Prostate gland (tissue), 2 donors: ENCODE measurements at places on chromosomes 1 and 21. TPM values are rescaled to one million over a fixed set of nuclear protein-coding genes. Genes with fewer than 3 reads are reported as not detected.

DNA sequence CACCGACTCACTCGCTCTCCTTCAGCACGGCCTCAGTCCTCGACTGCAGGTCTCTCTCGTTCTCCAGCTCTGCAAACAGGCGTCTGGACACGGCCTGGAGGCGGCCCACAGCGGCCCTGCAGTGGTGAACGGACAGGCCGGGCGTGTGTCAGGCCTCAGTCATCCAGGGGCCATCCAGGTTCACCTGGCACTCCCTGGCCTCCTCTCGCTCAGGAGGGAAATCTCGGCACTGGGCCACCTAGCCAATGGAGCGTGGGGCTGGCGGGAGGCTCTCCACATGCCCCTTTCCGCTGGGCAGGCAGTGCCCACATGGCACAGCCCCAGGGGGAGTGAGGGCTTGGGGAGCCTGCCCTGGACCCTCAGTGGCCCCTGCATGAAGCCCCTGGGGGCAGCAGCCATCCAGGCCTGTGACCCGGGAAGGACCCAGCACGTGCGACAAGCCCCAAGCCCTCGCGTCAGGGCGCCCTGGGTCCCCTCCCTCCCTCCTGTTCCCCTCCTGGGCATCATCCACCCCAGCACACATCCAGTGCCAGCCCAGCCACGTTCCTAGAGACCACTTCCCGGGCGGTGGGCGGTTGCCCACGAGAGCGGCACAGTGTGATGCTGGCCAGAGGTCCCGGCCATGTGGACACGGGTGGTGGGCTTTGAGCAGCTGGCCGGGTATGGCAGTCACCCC lies 18.1 kb downstream of the CFAP74 start:
- H3K36me3 ChIP-seq: no peaks in the 10 kb centered on the region
- H3K4me1 ChIP-seq: no peaks in the 10 kb centered on the region

Gene PBXIP1
- 140 TPM for total RNA-seq

DNA sequence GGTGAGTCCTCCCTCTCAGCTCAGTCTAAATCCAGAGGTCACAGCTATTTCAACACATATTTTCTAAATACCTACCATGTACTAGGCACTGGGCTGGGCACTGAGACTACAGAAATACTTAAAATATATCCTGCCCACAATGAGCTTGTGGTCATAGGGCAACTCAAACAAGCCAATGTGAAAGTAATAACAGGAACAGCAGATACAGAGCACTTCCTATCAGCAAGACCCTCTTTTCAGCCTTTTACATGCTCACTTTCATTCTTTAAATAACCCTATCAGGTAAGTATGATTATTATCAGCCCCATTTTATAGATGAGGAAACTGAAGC lies 71.9 kb downstream of the CD34 start:
- no peaks in the 10 kb centered on the region for H3K27me3 ChIP-seq
- H3K4me3 ChIP-seq: no peak overlapping the region
- peaks cover 33% of the 10 kb centered on the region for H3K4me1 ChIP-seq

Gene GUCA2A
- not detected for total RNA-seq

Gene TMEM52
- total RNA-seq: 7.8 TPM

DNA sequence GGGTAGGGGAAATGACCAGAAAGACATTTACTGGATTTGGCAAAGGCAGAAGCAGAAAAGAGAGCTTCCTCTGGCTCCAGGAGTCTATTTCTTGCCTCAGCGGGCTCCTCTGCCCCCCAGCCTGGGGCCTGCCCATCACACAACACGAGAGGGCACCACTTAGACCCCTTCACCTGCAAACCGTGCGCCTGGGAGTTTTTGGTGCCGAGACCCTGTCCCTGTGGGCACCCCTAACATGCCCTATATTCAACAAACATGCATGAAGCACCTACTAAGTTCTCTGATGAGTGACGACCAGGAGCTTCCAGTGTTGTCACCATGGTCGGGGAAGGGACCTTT lies 18.8 kb downstream of the IL6R start:
- peak overlapping the region; percentile 91 for H3K27ac ChIP-seq
- no peak overlapping the region for H3K4me3 ChIP-seq
- no peak for DNase-seq
- H3K36me3 ChIP-seq: no peaks in the 10 kb centered on the region
- H3K27me3 ChIP-seq: no peaks in the 10 kb centered on the region
- peaks cover 53% of the 10 kb centered on the region for H3K4me1 ChIP-seq

DNA sequence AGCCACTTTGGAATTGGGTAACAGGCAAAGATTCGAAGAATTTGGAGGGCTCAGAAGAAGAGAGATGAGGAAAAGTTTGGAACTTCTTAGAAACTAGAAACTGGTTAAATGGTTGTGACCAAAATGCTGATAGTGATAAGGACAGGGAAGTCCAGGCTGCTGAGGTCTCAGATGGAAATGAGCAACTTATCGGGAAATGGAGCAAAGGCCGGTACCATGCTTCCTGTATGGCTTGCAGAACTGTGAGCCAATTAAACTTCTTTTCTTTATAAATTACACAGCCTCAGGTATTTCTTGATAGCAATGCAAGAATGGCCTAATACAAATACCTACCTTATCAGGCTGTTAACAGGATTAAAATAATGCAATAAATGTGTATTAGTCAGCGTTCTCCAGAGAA lies 9.4 kb upstream of the TLR5 start:
- no peaks in the 10 kb centered on the region for H3K27me3 ChIP-seq
- H3K36me3 ChIP-seq: no peaks in the 10 kb centered on the region
- H3K4me1 ChIP-seq: no peaks in the 10 kb centered on the region
- DNase-seq: no peak

Gene KLHDC9
- 33.3 TPM for total RNA-seq

- no peaks in the 10 kb centered on the region for H3K36me3 ChIP-seq
- no peak for DNase-seq
- no peak overlapping the region for H3K4me3 ChIP-seq
- H3K4me1 ChIP-seq: no peaks in the 10 kb centered on the region
These were observed 8.9 kb upstream of the RAB3GAP2 start for GRCh38 chr1:220281159-220281574.

Gene CD1E
- 1.2 TPM for total RNA-seq

Gene FCER1A
- total RNA-seq: 1.5 TPM

- peak overlapping the region; percentile 75 for H3K27ac ChIP-seq
- DNase-seq: no peak
- no peaks in the 10 kb centered on the region for H3K27me3 ChIP-seq
These were observed 109.9 kb upstream of the SLC25A33 start for GRCh38 chr1:9429342-9429711.

GRCh38 chr21:46050668-46051378 lies 47.1 kb upstream of the COL6A2 start:
- peak overlapping the region; percentile 69 for H3K27ac ChIP-seq
- peaks cover 4% of the 10 kb centered on the region for H3K27me3 ChIP-seq
- H3K36me3 ChIP-seq: no peaks in the 10 kb centered on the region
- no peaks in the 10 kb centered on the region for H3K4me1 ChIP-seq
- no peak for DNase-seq

Gene DPT
- total RNA-seq: 15.4 TPM

Gene CCDC30
- 1.8 TPM for total RNA-seq

GRCh38 chr1:157240495-157241184 lies 102.4 kb upstream of the ETV3 start:
- H3K27me3 ChIP-seq: peaks cover 3% of the 10 kb centered on the region
- H3K4me1 ChIP-seq: no peaks in the 10 kb centered on the region
- no peak for DNase-seq
- no peaks in the 10 kb centered on the region for H3K36me3 ChIP-seq
- H3K4me3 ChIP-seq: no peak overlapping the region
- H3K27ac ChIP-seq: no peak overlapping the region

GRCh38 chr1:221069178-221069903 lies 190.1 kb downstream of the HLX start:
- H3K27me3 ChIP-seq: no peaks in the 10 kb centered on the region
- H3K27ac ChIP-seq: no peak overlapping the region
- H3K4me1 ChIP-seq: no peaks in the 10 kb centered on the region
- H3K4me3 ChIP-seq: no peak overlapping the region
- DNase-seq: no peak
- no peaks in the 10 kb centered on the region for H3K36me3 ChIP-seq

DNA sequence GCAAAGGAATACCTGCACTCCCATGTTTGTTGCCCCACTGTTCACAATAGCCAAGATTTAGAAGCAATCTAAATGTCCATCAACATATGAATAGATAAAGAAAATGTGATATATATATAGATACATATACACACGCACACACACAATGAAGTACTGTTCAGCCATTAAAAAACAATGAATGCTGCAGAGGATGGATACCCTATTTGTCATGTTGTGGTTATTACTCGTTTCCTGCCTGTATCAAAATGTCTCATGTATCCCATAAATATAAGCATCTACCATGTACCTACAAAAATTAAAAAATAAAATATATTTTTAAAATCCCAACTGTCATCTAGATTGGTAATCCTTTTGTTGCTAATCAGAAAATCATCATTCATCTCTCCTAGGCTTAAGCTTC lies 634.8 kb upstream of the ADGRL2 start:
- H3K27me3 ChIP-seq: no peaks in the 10 kb centered on the region
- DNase-seq: no peak
- no peak overlapping the region for H3K27ac ChIP-seq
- no peaks in the 10 kb centered on the region for H3K36me3 ChIP-seq

Gene YOD1
- 6.2 TPM for total RNA-seq

DNA sequence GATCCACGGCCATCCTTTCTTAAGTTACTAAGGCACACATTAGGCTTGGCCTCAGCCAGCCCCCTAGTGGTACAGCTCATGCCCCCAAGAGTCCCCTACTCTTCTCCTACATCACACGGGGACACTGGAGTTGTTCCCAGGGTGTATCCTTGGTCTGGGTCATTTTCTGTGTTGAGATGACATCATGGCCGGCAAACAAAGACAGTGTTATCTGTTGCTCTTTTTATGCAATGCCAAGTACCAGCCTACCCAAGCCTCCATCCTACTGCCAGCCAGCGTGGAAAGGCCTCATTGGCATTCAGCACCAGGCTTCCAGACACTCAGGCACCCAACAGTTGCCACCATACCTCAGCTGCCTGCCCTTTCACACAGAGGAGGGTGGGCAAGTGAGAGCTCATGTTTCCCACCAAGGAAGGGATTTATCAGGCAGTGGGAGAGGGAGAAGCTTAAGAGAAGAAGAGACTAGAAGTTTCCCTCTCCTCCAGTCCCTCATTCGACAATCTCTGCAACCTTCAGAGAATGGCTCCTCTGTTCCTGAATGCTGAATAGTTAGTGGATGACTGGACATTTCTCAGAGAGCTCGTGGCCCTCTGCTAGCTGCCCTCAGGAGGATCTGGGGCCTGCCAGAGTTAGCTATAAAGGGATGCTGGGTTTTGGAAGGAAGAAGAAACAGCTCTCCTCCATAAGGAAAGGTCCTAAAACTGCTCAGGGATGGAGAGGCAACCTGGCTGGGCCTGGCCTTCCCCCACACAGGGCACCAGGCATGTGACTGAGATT lies 17.7 kb downstream of the CBR1 start:
- H3K27ac ChIP-seq: no peak overlapping the region
- H3K27me3 ChIP-seq: no peaks in the 10 kb centered on the region
- H3K36me3 ChIP-seq: no peaks in the 10 kb centered on the region
- no peak overlapping the region for H3K4me3 ChIP-seq

DNA sequence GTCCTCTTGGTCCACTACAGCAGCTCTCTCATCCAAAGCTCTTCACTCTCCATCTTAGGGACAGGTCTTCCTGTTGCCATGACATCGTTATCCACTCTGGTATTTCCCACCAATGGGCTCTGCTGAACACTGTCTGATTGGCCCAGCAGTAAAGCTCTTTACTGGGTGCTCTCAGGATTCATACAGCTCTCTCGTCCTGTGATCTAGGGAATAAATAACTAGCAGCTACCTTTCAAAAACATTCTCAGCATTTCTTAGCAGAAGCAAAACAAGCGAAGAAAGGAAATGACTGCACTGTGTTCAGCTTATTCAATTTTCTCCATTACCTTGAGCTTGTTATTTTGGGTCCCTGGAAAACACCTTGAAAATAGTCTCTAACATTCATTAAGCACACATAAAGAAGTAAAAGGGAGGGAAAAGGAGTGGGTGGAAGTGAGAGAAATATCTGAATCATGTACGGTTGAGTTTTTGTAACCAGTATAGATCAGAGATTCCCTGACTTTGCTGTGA lies 163.4 kb upstream of the SGIP1 start:
- H3K4me3 ChIP-seq: no peak overlapping the region
- no peaks in the 10 kb centered on the region for H3K27me3 ChIP-seq
- H3K27ac ChIP-seq: no peak overlapping the region
- peaks cover 5% of the 10 kb centered on the region for H3K36me3 ChIP-seq
- no peak for DNase-seq
- no peaks in the 10 kb centered on the region for H3K4me1 ChIP-seq

DNA sequence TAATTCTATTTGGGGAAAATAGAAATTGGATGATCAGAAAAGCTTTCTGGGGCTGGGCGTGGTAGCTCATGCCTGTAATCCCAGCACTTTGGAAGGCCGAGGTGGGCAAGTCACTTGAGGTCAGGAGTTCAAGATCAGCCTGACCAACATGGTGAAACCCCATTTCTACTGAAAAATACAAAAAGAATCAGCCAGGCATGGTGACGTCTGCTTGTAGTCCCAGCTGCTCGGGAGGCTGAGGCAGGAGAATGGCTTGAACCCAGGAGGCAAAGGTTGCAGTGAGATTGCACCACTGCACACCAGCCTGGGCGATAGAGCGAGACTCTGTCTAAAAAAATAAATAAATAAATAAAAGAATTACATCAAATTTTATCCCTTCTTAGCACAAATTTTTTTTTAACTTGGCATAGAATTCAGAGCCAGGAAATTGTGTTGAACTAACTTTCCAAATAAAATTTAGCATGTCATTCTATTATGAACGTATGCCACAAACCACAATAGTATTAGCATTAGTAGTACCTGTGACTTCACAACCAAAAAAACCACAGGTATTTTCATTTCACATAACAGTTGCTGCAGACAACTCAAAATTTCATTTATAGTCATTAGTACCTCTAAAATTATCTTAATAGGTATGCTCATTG lies 4.5 kb upstream of the ANKRD13C start:
- no peak for DNase-seq
- no peak overlapping the region for H3K4me3 ChIP-seq
- H3K27me3 ChIP-seq: no peaks in the 10 kb centered on the region
- no peaks in the 10 kb centered on the region for H3K4me1 ChIP-seq
- H3K27ac ChIP-seq: no peak overlapping the region

Gene LMX1A
- total RNA-seq: 0.28 TPM

- no peaks in the 10 kb centered on the region for H3K4me1 ChIP-seq
- H3K36me3 ChIP-seq: no peaks in the 10 kb centered on the region
- DNase-seq: no peak
- H3K27ac ChIP-seq: no peak overlapping the region
- no peaks in the 10 kb centered on the region for H3K27me3 ChIP-seq
These were observed 15.1 kb downstream of the MIIP start for GRCh38 chr1:12034381-12034801.

- no peak overlapping the region for H3K27ac ChIP-seq
- H3K4me1 ChIP-seq: no peaks in the 10 kb centered on the region
- no peak overlapping the region for H3K4me3 ChIP-seq
- no peaks in the 10 kb centered on the region for H3K36me3 ChIP-seq
- H3K27me3 ChIP-seq: no peaks in the 10 kb centered on the region
- no peak for DNase-seq
These were observed 347.4 kb downstream of the PDE4B start for GRCh38 chr1:66140072-66140471.

Gene TDRD5
- 7.6 TPM for total RNA-seq

DNA sequence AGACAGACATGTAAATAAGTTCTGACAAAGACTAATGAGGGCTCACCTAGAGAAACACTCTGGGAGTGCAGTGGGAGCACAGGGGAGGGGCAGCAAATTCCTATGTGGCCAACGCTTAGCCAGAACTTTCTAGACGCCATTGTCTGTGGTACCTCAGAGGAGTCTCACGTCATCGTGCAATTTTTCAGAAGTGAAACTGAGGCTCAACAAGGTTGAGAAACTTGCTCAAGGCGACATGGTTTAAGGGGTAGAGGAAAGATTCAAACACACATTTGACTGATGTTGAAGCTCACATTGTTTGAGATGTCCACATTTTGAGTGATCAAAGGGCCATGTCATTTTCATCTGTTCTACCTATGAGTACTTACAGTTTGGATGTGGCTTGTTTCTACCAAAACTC lies 152.6 kb upstream of the LMO4 start:
- H3K27ac ChIP-seq: no peak overlapping the region
- no peak for DNase-seq
- no peaks in the 10 kb centered on the region for H3K4me1 ChIP-seq
- H3K36me3 ChIP-seq: no peaks in the 10 kb centered on the region
- no peak overlapping the region for H3K4me3 ChIP-seq
